Stimulated activated CD4-positive, alpha-beta T cell treated with anti-CD3 and anti-CD28 coated beads, Interleukin-4, amount 100 ng/mL, for 48 hours (primary cell): ENCODE measurements at places on chromosomes 4 and X.

DNA sequence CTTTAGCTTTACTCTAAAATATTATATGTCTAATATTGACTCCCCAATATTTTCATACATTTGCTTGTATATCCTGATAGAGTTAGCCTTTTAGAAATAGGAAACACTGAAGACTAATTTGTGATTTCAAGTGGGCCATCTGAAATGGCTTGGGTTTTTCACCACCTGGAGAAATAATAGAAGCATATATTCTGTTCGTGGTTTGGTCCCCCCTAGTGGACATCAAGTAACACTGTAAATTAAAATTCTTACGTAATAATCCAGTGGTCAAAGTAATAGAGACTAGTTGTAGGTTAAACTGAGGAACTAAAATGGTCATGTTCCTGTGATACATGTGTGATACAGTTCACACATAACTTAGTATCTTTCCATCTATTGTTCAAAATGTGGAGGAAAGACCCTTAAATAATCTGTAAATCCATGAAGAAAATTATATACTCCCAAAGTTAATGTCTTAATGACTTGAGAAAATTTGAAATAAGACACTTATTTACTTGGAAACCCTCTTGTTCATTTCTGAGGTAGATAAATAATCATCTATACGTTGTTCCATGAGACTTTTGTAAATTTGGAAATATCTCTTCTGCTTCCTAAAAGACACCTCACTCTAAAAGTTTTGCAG lies 79.8 kb upstream of the SMARCAD1 start:
- no peak for DNase-seq

DNA sequence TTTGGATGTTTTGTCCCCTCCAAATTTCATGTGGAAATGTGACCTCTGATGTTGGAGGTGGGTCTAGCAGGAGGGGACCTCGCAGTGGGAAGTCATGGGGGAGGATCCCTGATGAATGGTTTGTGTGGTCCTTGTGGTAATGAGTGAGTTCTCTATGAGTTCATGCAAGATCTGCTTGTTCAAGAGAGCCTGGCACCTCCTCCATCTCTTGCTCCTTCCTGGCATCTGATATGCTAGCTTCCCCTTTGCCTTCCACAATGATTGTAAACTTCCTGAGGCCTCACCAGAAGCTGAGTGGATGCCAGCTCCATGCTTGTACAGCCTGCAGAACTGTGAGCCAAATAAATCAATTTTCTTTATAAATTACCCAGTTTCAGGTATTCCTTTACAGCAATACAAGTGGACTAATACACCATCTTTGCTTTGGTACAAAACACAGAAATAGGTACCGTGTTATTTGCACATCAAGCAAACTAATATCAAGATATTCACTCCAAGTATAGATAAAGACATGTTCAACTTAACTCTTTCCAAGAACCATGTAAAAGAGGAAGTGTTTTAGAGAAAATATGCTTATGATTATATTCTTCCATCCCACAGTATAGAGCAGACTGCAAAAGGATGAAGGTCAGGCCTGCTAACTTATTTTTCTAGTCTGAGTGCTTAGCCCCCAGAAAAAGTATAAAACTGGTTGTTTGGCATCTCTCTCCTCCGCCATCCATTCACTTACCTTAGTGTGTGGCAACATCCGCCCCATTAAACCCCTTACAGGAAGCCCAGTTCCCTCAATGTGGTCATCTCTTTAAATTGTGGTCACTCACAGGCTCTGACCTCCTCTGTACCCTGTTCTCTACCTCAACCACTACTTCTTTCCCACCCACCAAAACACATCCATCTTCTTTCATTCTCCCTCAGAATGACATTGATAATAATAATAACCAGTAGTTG lies 6.7 kb downstream of the ARAP2 start:
- DNase-seq: no peak

DNA sequence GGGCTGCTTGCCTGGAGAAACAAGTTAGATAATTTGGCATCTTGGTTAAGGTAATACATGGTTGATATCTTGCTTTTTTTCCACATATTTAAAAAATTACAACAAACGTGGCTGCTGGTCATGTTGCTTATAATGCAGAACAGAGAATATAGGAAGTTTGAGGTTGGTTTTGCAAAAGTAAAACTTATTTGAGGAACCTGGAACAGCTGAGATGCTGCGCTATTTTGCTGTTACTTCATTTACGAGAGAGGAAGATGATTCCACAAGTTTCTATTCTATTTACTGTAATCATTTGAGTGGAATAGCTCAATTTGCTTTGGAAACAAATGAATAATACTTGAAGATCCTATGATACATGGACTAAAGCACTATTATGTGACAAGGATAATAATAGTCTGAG lies 118.9 kb downstream of the TMA16 start:
- DNase-seq: no peak

- DNase-seq: no peak
These were observed 207.6 kb upstream of the HCCS start for GRCh38 chrX:10903523-10903922.

GRCh38 chrX:132375941-132376340 lies 112.9 kb downstream of the MBNL3 start:
- no peak for DNase-seq

GRCh38 chr4:158179465-158179864 lies 6.6 kb upstream of the GASK1B start:
- no peak for DNase-seq

DNA sequence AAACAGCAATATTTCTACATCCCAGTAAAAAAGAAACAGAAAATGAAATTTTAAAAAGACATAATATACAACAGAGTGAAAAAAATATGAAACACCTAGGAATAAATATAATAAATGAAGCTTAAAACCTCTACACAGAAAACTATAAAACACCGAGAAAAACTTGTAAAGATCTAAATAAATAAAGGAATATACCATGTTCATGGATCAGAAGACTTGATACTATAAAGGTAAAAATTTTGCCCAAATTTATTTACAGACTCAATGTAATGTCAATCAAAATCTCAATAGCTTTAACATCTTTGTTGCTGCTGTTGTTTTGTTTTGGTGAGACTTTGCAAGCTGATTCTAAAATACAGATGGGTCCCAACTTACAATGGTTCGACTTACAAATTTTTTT lies 5.7 kb downstream of the TBC1D9 start:
- no peak for DNase-seq

DNA sequence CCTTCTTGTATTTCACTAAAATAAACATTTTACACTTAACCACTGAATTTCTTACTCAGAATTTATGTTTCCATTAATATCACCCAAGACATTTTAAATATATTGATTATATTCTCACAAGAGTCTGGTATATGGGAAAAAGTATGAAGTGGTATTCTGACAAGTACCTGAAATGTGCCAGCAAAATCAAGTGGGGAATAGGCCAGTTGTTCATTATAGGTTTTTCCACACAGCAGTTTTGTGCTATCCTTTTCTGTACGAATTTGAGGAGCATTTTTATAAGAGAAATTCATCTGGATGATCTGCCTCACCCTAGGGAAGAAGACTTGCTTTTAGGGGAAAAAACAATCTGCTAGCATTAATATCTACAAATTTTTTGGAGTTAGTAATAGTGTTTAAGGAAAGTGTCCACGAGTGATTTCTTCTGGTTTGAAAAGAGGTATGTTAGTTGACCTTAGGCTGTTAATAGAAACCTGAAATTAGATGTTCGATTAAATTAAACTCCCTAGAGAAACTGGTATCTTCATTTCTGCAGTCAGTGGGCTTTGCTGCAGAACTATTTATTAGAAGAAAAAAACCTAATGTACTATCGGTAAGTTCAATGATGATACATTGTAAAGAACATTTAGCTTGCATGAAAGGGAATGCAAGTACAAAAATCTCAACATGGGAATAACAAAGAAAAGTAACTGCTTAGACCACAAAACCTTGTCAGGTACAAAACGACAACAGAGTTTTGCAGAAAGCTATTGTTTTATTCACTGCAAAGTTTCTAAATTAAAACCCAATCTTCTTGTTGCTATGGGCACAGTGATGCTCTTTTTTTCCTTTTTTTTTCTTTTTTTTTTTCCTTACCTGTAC lies 1.8 kb downstream of the KLF3 start:
- no peak for DNase-seq

GRCh38 chrX:99572711-99573110 lies 837.4 kb downstream of the PCDH19 start:
- no peak for DNase-seq

DNA sequence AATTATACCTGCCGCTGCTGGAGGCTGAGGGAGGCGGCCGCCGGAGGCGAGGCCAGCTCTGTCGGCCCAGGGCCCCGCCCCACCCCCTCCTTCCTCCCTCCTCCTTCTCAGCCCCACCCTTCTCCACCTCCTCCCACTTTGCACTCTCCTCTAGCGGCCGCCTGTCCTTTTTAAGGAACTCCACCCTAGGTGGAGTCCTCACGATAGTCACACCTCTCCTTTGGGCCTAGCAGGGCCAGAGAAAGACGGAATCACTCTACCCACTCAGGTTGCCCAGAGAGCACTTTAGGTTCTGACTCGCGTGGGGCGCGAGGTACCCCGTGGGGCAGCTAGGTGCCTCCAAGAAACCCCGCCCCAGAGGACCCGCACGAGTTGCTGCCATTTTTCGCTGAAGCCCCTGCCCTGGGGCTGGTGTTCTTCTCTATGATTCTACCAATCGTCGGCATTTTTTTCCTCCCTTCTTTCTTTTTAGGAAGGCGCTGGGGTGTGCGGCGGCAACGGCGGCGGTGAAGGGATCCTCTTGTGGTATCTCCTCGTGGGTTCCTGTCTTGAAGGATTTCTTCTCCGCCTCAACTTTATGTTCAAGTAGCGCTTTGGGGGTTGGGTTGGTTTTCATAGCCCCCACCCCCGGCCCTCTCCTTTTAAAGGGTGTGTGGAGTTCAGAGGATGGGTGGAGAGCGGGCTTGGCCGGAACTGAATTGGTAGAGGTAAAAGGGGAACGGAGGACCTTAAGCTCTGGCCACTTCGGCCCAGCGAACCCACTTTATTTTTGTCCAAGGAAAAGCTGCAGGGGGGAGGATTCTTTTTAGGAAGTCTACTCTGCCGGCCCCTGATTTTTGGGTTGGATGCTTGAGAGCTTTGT lies at the start of gene KLF8:
Gene KLF8 (plus strand): TSS at position 136 of the 862 bp plus-strand sequence. CDS start 979 bp downstream, outside the sequence.
- peak; percentile 30 for DNase-seq

GRCh38 chr4:185106353-185106752 lies 36.7 kb upstream of the SLC25A4 start:
- DNase-seq: no peak

DNA sequence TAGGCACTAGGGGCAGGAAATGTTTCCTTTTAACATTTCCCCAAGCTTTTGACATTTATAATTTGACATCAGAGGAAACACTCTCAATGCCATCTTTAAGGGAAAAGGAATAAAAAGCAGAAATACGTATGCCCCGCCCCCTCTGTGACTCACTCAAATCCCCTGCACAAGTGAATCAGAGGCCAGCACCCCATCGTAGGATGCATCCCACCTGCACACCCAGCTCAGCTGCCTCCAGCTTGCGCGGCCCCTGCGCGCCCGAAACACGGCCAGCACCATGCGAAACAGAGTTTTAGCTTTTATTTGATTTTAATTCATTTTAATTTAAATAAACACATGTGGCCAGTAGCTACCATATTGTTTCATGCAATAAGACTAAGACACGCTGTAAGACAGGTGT lies 29.5 kb downstream of the ABLIM2 start:
- DNase-seq: no peak

DNA sequence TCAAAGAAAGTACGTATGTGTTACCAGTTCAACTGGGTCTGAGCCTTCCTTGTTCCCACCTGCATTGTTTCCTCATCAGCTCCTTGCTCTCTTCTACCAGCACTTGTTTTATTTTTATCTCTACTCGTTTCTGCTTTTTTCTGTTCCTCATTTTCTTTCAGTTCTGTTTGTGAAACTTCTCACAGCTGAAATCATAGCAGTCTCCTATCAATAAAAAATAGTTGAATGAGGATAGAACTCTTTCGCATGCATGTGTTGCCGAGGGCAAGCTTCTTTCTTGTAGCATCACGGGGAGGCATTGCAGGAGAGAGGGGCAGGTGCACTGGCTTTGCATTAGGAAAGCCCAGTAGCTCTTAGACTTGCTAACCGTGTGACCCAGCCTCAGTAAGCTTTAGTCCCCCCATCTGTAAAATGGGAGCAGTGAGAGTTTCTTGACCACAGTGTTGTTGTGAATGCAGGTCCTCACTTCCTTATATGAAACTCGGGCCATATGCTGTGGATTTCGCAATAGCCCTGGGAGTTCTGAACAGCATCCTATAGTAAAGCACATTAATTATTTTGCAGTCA lies 24.7 kb downstream of the OFD1 start:
- no peak for DNase-seq

GRCh38 chr4:99301376-99302164 lies 10.8 kb upstream of the ADH1A start:
- no peak for DNase-seq

DNA sequence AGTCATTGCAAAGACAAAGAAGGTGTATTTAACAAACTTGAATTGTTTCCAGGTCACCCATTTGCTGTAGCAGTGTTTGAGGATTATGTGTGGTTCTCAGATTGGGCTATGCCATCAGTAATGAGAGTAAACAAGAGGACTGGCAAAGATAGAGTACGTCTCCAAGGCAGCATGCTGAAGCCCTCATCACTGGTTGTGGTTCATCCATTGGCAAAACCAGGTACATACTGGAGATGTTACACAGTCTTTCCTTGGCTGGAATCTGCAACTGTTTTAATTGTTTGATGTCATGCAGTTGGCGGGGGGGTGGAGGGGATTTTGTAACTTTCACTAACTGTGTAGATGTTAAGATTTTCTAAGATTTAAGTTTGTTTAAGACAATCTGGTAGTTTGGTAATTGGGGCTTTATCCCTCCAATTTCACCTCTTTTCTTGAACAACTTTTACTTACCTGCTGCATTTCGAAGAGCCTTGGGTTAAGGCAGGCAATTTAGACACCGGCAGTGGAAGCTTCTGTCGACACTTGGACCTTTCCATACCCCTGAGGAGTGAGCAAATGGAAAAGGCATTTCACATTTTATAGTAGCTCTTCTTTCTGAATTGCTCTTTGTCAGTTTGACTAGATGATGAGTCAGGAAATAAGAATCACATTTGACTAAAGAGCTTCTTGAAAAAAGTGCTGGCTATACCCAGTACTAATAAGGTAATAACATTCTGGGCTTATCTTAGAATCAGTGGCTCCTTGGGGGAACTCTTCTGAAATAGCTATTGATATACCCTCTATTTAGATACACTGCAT lies 67.4 kb downstream of the EGF start:
- DNase-seq: no peak

DNA sequence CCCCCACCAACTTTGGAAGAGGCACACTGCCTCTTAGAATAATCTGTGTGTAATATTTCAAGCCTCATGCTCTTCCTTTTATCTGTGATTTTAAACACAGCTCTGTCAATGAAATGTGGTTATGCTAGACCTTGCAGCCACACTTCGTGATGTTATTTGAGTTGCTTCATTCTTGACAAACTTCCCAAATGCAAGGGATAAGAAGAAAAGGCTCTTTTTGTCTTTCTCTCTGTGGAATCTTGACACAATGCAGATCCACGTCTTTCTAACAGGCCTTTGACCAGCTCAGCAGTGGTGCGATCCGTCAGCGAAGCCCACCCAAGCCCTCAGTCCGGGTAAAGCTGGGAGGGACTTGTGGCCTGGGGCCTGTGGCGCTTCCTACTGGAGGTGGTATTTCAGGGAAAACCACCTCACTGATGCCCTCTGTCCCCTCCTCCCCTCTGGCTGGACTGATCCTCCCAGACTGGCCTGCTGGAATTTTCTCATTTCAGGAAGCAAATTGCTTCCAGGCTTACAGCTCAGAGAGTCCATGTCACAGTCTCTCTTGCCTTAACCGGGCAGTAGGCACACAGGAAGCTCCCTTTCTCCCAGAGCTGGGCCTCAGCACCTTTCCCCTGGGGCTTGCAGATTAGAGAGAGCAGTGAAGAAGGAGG lies 19.5 kb upstream of the CCKAR start:
- DNase-seq: no peak
